ENCODE measurements at places on chromosomes 5 and 9.

DNA sequence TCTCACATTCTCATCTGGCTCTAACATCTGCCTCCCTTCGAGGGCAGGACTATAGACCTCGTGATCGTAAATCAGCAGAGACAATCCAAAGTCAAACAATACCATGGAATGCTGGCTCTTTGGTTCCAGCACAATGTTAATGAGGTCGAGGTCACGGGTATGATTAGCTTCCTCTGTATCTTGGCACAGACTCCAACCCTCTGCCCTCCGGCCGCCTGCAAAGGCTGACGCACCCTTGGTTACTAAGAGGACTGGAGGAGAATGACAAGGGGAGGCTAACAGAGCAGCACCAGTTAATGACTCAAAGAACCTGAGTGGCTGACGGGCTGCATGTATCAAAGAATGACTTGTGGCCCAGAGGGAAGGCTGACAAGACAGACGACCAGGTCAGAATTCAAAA lies 10.1 kb downstream of the LHFPL2 start:
- no peak for DNase-seq

DNA sequence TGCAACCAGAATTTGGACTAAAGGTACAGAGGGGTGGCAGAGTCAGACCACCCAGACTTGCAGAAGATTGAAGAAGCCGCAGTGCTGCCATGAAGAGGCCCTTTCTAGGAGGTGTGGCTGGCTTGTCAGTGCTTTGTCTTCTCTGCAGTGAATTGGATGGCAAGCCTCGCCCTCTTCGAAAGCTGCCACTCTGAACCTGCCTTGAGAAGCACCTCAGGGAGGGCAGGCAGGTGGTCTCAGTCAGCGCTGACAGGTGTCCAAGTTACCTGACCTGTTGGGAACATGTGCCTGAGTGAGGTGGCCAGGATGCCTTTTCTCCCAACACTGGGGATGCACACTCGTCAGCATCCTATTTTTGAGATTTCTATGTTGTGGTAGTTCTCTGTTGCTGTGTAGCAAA lies 6.2 kb downstream of the TENT4A start:
- DNase-seq, result no peak

DNA sequence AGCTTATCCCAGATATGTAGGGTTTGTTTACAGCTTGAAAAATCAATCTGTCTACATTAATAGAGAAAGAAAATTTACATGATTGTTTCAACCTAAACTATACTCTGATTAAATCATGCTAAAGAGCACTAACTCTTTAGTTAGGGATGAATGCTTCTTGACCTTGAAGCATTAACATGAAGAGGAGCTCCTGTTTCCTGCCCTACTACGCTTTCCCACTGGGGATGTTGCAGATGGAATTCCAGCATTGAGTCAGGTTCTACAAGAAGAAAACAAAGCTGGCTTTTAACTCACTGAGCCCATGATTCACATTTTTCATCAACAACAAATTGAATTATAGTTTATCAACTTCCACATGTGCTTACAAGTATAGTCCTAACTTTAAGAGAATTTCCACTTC lies 471.3 kb downstream of the TMEM232 start:
- no peak for DNase-seq

DNA sequence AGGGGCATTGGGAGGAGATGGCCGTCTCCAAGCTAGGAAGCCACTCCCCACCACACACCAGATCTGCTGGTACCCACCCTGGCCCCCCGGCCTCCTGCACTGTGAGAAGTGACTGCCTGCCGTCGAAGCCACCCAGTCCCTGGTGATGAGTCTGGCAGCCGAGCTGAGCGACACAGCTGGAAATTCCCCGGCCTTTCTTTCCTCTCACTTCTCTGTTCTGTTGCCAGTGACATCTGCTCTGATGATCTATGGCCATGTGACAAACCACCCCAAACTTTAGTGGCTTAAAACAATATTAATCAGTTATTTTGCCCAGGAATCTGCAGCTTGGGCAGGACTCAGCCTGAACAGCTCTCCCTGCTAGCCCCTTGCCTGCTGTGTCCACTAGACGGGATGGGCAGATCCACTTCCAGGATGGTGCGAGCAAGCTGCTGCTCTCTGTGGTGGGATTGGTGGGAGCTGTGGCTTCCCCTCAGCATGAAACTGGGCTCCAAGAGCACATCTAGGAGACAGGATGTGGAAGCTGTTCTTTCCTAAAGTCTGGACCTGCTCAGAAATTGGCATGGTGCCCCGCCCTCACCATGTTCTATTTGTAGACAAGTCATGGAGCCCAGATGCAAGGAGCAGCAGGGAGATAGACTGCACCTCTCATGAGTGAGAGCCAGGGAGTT lies 211.2 kb downstream of the GADD45G start:
- DNase-seq, result peak; percentile 82

DNA sequence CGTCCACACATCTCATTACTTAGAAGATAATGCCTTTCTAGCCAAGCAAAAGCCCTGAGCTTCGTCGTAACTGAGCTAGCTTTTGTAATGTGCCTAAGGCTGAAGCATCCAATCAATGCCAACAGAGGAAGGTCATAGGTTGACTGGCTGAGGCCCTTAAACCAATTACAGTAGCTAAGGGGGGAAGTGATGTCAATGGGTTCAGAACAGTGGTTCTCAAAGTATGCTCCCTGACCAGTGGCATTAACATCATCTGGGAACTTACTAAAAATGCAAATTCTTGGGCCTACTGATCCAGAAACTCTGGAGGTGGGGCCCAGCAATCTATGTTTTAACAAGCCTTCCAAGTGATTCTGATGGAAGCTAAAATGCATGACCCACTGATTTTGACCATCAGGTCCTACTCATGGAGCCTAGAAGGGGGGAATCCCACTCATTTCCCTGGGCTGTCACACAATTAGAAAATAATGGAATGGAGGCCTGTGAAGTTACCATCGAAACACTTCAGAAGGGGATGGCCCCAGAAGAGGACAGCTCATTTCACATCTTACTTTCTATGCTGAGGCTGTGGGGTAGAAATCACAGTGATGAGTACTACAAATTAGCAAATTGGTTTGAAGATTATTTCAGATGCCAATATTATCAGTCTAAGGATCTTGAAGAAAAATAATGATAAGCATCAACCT lies 4.8 kb upstream of the VLDLR start:
- DNase-seq, result peak; percentile 28

GRCh38 chr9:99296291-99296951 lies 74.3 kb downstream of the SEC61B start:
- DNase-seq, result peak; percentile 67

DNA sequence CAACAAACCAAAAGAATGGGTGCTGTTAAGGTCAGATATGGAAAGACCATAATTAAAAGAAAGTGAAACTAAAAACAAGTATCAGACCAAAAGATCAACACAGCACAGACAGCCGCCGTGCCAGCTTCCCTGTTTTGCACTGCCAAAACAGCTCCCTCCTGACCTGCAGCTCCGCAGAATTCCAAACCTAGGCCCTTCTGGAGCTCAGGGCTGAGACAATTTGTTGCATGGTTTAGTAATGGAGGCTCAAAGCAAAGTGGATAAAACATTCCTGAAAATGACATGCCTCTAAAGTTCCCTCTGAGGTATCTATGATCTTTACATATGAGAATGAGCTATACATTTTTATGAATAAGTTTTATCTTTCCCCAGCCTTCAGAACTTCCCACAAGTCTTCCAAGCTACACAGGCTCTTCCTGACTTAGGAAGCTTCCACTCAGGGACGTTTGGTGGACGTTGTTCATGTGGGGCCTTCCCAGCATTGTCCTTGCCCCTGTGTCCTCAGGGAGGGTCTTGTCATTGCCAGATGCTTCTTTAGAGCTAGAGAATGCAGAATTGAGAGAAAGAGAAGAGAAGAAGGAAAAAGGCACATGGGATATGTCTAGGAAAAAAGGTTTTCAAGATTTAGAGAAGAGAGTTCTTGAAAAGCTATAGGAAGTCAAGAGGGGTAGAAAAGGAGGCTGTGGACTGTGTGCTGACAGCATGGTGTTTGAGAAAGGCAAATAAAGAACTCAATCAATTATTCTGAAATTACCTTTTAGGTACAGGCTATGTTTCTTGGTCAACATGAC lies 28.4 kb upstream of the SSBP2 start:
- peak; percentile 64 for DNase-seq

DNA sequence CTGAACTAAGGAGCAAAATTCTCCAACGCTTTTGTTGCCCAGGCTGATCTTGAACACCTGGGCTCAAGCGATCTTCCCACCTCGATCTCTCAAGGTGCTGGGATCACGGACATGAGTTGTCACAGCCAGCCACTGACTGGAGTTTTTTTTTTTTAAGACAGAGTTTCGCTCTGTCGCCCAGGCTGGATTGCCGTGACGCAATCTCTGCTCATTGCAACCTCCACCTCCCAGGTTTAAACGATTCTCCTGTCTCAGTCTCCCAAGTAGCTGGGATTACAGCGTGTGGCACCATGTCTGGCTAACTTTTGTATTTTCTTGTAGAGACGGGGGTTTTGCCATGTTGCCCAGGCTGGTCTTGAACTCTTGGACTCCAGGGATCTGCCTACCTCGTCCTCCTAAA lies 58.2 kb downstream of the EHMT1 start:
- no peak for DNase-seq

DNA sequence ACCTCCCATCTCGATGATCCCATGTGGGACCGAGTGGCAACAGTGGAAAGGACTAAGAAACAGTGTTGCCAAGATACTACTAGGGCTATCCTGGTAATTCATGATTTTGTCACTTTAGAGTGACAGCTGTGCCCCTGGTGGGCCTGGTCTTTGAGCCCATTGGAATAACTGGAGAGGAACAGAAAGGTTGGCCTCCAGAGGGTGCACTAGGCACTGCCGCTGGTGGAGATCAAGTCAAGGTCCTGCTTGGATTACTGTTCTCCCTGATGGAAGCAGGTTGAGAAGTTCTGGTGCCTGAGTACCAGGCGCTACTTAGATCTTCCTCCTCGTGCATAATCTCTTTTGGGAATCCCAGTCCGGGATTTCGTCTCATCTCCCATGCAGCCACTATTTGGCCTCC lies 129.6 kb downstream of the SEC61B start:
- no peak for DNase-seq

- no peak for DNase-seq
Measured at GRCh38 chr5:2164586-2164985, 281.9 kb upstream of the IRX4 start.

DNA sequence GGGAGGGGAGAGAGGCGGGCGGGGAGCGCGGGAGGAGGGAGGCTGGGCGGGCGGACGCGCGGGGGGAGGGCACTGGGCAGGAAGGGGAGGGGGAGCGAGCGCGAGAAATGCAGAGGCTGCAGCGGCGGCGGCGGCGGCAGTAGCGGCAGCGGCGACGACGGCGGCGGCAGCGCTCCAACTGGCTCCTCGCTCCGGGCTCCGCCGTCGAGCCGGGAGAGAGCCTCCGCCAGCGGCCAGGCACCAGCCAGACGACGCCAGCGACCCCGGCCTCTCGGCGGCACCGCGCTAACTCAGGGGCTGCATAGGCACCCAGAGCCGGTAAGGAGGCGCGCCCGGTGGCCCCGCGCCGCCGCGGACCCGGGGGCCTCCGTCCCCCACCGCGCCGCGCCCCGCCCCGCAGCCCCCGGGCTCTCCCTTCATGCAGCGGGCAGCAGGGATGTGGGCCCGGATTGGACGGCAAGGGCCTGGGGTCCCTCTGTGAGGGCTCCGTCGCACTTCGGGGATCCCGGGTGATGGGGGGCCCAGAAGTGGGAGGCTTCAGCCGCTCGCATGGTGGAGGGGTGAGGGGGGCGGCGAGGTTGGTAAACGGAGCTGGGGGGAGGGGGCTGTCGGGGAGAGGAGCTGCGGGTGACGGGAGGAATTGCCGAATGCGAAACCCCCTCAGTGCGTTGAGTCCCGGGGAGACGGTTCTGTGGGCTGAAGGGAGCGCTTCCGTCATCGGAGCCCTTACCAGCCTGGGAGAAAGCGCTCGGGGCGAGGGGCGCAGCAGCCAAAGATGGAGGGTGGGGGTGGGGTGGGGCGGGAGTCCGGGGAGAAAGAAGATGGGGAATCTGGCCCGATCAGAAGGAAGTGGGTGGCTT lies at the start of gene BASP1:
BASP1 (plus strand) TSS at position 139 of the 860 bp plus-strand sequence. CDS start 57,586 bp downstream, outside the sequence.
- DNase-seq, result peak; percentile 87

DNA sequence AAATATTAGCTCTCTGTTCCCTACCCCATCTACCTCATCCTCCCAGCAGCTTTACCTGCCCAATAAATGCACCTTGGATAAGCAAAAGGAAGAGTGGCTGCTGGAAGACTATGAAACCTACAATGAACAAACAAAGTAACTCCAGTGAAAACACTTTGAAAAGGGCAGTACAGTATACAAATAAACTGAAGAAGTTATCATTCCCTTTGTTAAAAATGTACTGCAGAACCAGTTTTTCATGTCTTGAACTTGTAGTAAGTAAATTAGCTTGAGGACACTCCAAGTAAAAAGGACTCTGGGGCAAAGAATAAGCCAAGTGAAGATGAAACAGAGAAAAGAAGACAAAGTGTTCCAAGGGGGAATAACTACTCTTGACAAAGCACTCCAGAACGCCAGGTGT lies 457.1 kb downstream of the DTWD2 start:
- DNase-seq, result no peak

DNA sequence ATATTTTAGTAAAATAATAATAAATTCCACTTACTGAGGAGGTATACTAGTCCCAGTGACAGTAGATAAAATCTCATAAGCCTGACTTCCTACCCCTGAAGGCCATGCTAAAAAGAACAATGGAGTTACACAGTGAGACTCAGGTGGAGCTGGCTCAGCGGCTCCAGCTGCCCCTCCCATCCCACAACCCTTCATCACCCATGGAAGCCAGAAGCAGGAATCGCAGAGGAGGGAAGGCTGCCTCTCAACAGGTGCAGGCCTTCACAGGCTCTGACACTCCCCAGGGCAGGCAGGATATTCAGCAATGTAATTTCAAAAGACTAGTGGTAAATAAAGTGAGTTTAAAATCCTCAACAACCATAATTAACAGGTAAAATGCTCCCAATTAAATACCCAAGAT lies 67.5 kb downstream of the FANCC start:
- no peak for DNase-seq

GRCh38 chr5:138463419-138464007 lies 1.8 kb upstream of the EGR1 start:
- DNase-seq, result peak; percentile 18

DNA sequence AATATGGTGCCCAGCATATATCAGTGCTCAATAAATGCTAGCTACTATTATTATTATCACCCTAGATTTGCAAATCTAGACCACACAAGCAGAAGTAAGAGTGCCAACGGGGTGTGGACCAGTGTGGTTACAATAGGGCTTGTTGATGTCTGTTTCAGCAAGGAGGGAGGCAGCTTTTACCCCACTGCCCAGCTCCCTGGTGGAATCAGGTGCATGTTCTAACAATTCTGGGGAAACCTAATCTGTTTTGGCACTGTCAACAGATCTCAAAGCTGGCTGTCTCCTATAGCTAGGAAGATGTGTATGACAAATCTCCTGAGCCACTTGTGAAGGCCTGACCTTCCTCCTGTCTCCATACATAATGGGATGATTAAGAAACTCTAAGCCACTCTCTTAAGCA lies 5.7 kb downstream of the TGFBI start:
- DNase-seq, result peak; percentile 39

- DNase-seq, result no peak
Measured at GRCh38 chr5:138809391-138809790, 56.2 kb downstream of the CTNNA1 start.

- DNase-seq, result no peak
Measured at GRCh38 chr5:132233811-132234683, 6.4 kb upstream of the P4HA2 start.

- DNase-seq, result peak; percentile 86
Measured at GRCh38 chr5:131379723-131380122, 115.9 kb downstream of the CDC42SE2 start.
